ENCODE measurements at places on chromosomes 11 and 22. TPM values are rescaled to one million over a fixed set of nuclear protein-coding genes. Genes with fewer than 3 reads are reported as not detected.

GRIK4 gene
- 0.27 TPM for total RNA-seq

GCAT gene
- total RNA-seq = 11.5 TPM

CHEK2 gene
- total RNA-seq = 24.8 TPM

C1QTNF5 gene
- total RNA-seq = not detected

ACR gene
- total RNA-seq = not detected

TMEM126A gene
- 98.7 TPM for total RNA-seq

SMIM35 gene
- total RNA-seq = not detected

MCAM gene
- 88.8 TPM for total RNA-seq
